Common myeloid progenitor, CD34-positive (primary cell): ENCODE measurements at places on chromosomes 2 and 18.
A peak's percentile ranks its signal among the peaks of the same experiment; 100 is the strongest.

DNA sequence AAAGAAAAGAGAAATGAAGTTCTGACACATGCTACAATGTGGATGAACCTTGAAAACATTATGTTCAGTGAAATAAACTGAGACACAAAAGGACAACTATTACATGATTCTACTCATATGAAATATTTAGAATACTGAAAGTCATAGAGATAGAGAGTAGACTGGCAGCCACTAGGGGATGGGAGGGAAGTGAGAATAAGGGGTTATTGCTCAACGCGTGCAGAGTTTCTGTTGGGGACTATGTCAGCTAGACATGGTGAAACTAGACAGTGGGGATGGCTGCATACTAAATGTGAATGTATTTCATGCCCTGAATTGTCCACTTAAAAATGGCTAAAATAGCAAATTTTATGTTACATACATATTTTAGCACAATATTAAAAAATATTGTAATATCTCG lies 108.7 kb upstream of the ATL2 start:
- H3K4me1 ChIP-seq, result no peaks in the 10 kb centered on the region
- H3K27ac ChIP-seq, result no peak overlapping the region
- no peak for DNase-seq
- H3K36me3 ChIP-seq, result no peaks in the 10 kb centered on the region

GRCh38 chr2:85164145-85164569 lies 31.0 kb downstream of the TCF7L1 start:
- H3K36me3 ChIP-seq, result no peaks in the 10 kb centered on the region
- H3K4me1 ChIP-seq, result no peaks in the 10 kb centered on the region
- no peak for DNase-seq
- no peaks in the 10 kb centered on the region for H3K27me3 ChIP-seq

- H3K4me3 ChIP-seq, result no peak overlapping the region
- no peak overlapping the region for H3K27ac ChIP-seq
- no peaks in the 10 kb centered on the region for H3K4me1 ChIP-seq
- peaks cover 2% of the 10 kb centered on the region for H3K36me3 ChIP-seq
- DNase-seq, result no peak
These were observed 190.4 kb downstream of the BABAM2 start for GRCh38 chr2:28080911-28081310.

DNA sequence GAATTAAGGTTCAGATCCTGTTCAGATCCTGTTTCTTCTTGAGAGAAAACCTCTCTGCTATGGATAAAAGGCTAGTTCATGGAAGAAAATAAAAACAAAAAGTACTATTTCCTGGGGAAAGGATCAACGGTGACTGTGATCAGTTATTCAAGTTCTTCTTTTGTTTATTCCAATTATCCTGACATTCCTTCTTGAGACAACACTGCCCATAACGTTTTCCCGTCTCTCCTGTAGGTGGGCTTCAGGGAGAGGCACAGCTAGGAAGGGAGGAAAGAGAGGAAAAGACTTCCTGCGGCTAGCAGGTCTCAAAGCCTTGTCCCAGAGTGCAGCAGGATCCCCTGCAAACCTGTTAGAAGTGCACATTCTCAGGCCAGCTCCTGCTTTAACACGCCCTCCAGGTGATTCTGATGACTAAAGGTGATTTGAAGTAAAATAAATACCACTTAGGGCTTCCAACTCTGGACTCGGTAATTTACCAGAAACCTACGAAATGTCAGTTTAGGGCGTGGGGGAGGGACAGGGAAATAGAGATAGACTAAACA lies 4.5 kb upstream of the FHL2 start:
- H3K4me1 ChIP-seq, result no peaks in the 10 kb centered on the region
- no peak for DNase-seq
- H3K27me3 ChIP-seq, result no peaks in the 10 kb centered on the region
- H3K4me3 ChIP-seq, result no peak overlapping the region
- H3K27ac ChIP-seq, result no peak overlapping the region

DNA sequence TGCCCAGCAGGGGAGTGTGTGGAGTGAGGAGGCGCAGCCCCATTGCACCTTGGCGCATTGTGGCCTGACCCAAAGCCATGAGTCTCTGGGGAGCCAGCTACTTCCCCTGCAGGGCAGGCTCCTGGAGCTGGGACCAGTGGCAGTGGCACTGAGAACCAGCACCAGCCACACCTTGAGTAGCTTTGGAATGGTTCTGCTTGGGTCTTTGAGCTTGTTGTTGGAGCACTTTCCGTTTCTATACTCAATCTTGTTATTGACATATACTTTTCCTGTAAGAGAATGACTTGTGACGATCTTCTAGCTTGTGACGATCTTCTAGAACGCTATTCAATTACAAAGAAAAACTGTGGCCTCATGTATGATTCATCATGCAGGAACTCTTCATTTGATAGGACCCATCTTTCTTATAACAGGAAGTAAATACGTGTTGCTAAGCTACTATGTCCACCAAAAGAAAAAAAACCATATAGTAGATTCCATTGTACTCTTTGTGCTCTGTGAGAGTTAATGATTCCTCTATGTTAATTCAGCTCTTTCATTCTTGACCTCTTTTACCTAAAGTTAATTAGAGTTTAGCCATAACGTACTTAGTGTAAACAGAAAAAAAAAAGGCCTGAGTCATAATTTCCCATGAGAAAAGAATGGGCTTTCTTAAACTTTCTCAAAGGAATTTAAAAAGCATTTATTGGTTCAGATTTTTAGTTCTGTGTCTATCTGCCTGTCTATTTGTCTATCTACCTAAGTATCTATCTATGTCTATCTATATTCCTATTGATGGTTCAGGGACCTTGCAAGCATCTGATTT lies 113.1 kb downstream of the GATA6 start:
- no peak overlapping the region for H3K27ac ChIP-seq
- peak; percentile 40 for DNase-seq
- H3K27me3 ChIP-seq, result no peaks in the 10 kb centered on the region
- no peaks in the 10 kb centered on the region for H3K36me3 ChIP-seq

DNA sequence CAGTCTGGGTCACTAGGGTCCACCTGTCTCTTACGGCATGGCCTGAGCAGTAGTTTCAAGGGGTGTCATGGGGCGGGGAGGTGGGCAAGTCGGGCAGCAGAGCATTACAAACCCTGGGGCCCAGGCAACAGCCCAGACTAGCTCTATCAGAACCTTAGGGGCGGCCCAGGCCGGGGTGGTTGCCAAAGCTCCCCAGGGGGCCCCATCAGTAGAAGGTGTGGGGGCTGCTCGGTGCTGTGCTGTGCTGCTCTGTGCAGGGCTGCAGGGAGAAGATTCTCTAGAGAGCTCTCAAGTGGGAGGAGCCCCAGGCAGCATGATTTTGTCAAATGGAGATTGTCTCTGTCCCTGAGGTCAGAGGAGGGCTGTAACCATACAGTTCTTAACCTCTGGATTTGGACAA lies 36.4 kb upstream of the SLC14A1 start:
- H3K4me1 ChIP-seq, result peaks cover 28% of the 10 kb centered on the region
- H3K4me3 ChIP-seq, result no peak overlapping the region
- no peaks in the 10 kb centered on the region for H3K27me3 ChIP-seq

- H3K27me3 ChIP-seq, result no peaks in the 10 kb centered on the region
- no peak overlapping the region for H3K4me3 ChIP-seq
- no peak for DNase-seq
These were observed 259.1 kb downstream of the STK39 start for GRCh38 chr2:167988296-167988695.

GRCh38 chr2:226118471-226119429 lies 680.9 kb downstream of the IRS1 start:
- no peaks in the 10 kb centered on the region for H3K27me3 ChIP-seq
- DNase-seq, result peak; percentile 14
- H3K36me3 ChIP-seq, result no peaks in the 10 kb centered on the region
- H3K4me3 ChIP-seq, result no peak overlapping the region
- peaks cover 3% of the 10 kb centered on the region for H3K4me1 ChIP-seq

- peak; percentile 84 for DNase-seq
- H3K4me1 ChIP-seq, result peaks cover 26% of the 10 kb centered on the region
- no peaks in the 10 kb centered on the region for H3K36me3 ChIP-seq
- H3K27ac ChIP-seq, result no peak overlapping the region
These were observed 19.0 kb downstream of the TMSB10 start for GRCh38 chr2:84924173-84925106.

- no peaks in the 10 kb centered on the region for H3K4me1 ChIP-seq
- H3K27ac ChIP-seq, result no peak overlapping the region
- H3K27me3 ChIP-seq, result no peaks in the 10 kb centered on the region
- DNase-seq, result no peak
- no peak overlapping the region for H3K4me3 ChIP-seq
These were observed 1545.8 kb downstream of the LRP1B start for GRCh38 chr2:140585016-140585415.

- no peaks in the 10 kb centered on the region for H3K36me3 ChIP-seq
- DNase-seq, result no peak
- no peak overlapping the region for H3K4me3 ChIP-seq
- H3K27ac ChIP-seq, result no peak overlapping the region
These were observed 849.1 kb upstream of the CHAC2 start for GRCh38 chr2:52918551-52918950.

DNA sequence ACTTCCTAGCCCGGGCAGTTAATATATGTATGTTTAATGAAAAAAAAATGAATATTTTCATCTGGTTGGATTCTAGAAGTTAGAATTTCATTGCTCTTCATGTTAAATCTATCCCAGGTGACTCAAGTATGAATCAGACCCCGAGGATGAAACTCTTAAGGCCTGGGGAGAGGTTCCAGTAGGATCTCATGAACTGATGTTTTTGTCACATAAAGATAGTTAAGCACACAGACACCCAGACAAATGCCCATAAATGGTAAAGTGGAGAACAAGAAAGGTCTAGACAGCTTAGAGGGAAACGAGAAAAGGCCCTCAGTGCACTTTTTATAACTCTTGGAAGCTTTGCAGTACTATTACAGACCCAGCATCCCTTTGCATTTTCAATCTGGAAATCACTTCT lies 114.1 kb downstream of the RIF1 start:
- no peaks in the 10 kb centered on the region for H3K27me3 ChIP-seq
- H3K36me3 ChIP-seq, result no peaks in the 10 kb centered on the region
- H3K27ac ChIP-seq, result no peak overlapping the region

GRCh38 chr2:222319586-222320435 lies 21.0 kb upstream of the PAX3 start:
- peak; percentile 65 for DNase-seq
- H3K27ac ChIP-seq, result no peak overlapping the region
- H3K36me3 ChIP-seq, result no peaks in the 10 kb centered on the region
- H3K4me1 ChIP-seq, result peaks cover 22% of the 10 kb centered on the region
- peaks cover 67% of the 10 kb centered on the region for H3K27me3 ChIP-seq

DNA sequence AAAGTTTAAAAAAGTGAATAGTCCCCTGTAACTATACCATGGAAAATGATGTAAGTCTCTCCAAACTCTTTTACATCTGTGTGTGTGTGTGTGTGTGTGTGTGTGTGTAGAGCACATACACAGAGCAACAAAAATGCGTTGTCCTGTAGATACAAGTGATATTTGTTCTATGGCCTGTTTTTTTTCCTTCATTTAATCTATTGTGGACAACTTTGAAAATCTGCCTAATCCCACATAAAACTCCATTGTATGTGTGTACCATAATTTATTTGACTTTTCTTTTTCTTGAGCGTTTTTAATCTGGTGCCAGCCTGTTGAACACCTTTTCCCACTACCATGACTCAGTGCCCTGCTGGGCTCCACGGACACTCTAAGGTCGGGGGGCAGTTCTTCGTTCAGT lies 52.3 kb upstream of the ELOA2 start:
- H3K4me3 ChIP-seq, result no peak overlapping the region
- no peak overlapping the region for H3K27ac ChIP-seq
- no peaks in the 10 kb centered on the region for H3K27me3 ChIP-seq
- DNase-seq, result no peak
- H3K36me3 ChIP-seq, result no peaks in the 10 kb centered on the region

DNA sequence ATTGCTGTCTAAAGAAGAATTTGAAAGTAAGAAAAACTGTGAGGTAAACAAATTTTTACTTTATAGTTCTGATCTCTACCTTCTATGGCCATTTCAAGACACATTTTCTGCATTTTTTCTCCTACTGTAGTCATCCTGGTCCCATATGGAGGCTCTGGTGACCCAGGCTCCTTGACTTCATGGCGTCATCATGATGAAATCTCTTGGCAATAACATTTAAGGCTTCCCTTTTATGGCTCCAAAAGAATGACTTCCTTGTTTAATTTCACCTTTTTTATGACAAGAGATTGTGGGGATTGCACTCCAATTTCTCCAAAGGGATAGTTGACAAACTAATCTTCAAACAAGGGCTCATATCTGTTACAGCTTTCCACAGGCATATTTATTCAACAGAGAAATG lies 143.0 kb upstream of the SCN7A start:
- H3K27ac ChIP-seq, result no peak overlapping the region
- no peaks in the 10 kb centered on the region for H3K27me3 ChIP-seq
- no peaks in the 10 kb centered on the region for H3K4me1 ChIP-seq
- no peaks in the 10 kb centered on the region for H3K36me3 ChIP-seq
- H3K4me3 ChIP-seq, result no peak overlapping the region
- DNase-seq, result no peak

DNA sequence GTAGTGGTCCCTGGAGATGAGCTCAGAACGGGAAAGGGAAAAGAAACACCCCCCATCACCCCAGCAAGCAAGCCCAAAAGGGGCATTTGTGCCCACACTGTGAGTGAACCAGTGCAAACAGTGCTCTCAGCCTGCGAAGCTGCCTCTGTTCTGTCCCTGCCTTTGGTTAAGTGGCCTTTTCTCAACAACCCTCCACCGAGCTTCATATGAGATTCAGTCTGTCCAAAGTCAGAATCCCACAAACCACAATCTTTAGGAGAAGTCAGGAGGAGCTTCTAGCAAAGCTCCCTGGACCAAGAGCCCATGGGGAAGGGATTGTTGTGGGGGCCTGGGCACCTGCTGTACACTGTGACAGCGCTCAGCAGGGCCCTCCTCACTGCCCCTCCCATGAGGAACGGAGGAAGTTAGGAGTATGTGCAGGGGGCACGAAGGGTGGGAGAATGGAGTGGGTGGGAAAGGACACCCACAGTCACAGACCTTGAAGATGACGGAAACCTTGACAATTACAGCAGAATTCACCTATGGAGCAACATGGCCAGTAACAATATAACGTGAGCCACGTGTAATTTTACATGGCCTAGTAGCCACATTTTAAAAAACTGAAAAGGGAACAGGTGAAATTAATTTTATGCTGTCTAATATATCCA lies 119.5 kb downstream of the SMAD7 start:
- H3K36me3 ChIP-seq, result no peaks in the 10 kb centered on the region
- no peak for DNase-seq
- peaks cover 53% of the 10 kb centered on the region for H3K4me1 ChIP-seq
- no peak overlapping the region for H3K27ac ChIP-seq
- no peaks in the 10 kb centered on the region for H3K27me3 ChIP-seq

- no peaks in the 10 kb centered on the region for H3K36me3 ChIP-seq
- DNase-seq, result no peak
- no peak overlapping the region for H3K4me3 ChIP-seq
- no peaks in the 10 kb centered on the region for H3K27me3 ChIP-seq
- peaks cover 15% of the 10 kb centered on the region for H3K4me1 ChIP-seq
- no peak overlapping the region for H3K27ac ChIP-seq
These were observed 139.0 kb upstream of the HS6ST1 start for GRCh38 chr2:128457716-128458115.
